ENCODE measurements at places on chromosomes 5 and 9.

GRCh38 chr9:71781391-71781790 lies 13.1 kb upstream of the CEMIP2 start:
- DNase-seq, result no peak

GRCh38 chr9:71816916-71817451 lies 48.7 kb upstream of the CEMIP2 start:
- DNase-seq, result no peak

DNA sequence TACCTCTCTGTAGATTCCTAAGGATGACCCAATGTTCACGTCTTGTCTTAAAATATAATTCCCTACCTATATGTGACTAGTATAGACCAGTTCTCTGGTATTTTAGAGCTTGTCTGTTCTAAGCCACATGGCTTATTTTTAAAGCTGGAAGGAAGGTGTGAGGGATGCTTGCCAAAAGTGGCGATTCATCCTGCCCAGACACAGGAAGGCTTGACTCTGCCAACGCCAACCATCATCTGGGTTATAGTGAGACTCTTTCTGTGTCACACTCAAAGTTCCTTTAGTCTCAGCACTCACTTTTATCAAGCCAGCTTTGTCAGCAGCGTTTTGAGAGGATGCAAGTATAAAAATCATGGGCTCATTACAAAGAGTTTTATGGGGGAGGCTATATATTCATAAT lies 500.0 kb downstream of the PTPRD start:
- no peak for DNase-seq

DNA sequence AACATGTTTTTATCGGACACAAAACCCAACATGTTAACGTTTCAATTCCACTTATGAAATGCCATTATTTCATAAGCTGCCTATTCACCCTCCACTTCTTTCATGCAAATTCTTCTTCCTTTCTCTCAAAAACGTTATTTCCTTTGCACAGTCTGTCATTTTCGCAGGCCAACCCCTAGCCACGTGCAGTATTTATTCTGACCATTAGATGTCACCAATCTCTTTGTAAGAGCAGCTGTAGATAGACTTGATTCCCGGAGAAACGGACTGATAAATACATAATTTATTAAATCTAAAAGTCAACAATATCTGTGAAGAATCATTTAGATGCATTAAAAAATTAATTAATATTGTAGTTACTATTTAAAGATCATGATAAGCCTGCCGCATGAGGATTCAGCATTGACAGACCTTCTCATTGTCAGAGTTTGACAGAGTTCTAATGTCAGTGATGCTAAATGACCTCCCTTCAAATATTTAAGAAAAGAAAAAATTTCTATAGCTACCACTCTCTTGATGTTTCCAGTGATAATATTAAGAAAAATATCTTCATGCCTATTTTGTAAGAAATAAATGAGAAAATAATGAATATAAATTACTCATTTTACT lies 933.6 kb downstream of the CDH12 start:
- no peak for DNase-seq

- no peak for DNase-seq
Measured at GRCh38 chr5:150085950-150086715, at the start of gene CSF1R. Gene CSF1R (minus strand): TSS chr5:150086554. CDS start chr5:150086427, 127 bp downstream.
